ENCODE measurements at places on chromosomes 6 and 20. TPM values are rescaled to one million over a fixed set of nuclear protein-coding genes. Genes with fewer than 3 reads are reported as not detected.

The GMNN gene
- 34.9 TPM for total RNA-seq

The ATG5 gene
- 16.0 TPM for total RNA-seq

The PI16 gene
- not detected for total RNA-seq

The C6orf118 gene
- total RNA-seq = not detected

The TBXT gene
- not detected for total RNA-seq

The SLC13A3 gene
- 1.5 TPM for total RNA-seq

The OR2J3 gene
- total RNA-seq = 0.14 TPM

The CLVS2 gene
- total RNA-seq = not detected

The SCUBE3 gene
- total RNA-seq = 0.08 TPM

The TSBP1 gene
- not detected for total RNA-seq

The CCN5 gene
- total RNA-seq = 1.2 TPM

DNA sequence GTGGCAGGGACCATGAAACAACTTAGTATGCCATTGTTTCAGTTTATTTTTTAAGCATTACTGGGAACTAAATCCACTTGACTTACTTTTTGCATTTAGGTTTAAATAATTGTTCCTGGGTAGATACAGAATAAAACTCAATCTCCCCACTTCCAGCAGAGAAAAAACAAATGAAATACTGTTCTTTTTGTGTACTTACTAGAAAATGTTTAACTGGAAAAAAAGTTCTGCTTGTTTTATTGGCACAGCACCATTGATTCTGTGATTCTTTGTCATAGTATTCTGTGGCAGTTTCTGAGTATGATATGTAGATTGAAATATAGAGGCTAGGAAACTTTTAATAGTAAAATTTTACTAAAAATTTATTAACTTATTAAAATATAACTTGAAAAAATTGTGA, 10.2 kb downstream of the ASXL1 start:
- H3K27me3 ChIP-seq = no peaks in the 10 kb centered on the region
- DNase-seq = no peak
- no peak overlapping the region for H3K27ac ChIP-seq
- peaks cover 5% of the 10 kb centered on the region for H3K36me3 ChIP-seq
- peaks cover 51% of the 10 kb centered on the region for H3K4me1 ChIP-seq
- no peak overlapping the region for H3K4me3 ChIP-seq

GRCh38 chr6:7108196-7108963, 619 bp downstream of the RREB1 start:
- peak overlapping the region; percentile 100 for H3K4me3 ChIP-seq
- peak overlapping the region; percentile 96 for H3K27ac ChIP-seq
- H3K36me3 ChIP-seq = no peaks in the 10 kb centered on the region
- DNase-seq = peak; percentile 70

DNA sequence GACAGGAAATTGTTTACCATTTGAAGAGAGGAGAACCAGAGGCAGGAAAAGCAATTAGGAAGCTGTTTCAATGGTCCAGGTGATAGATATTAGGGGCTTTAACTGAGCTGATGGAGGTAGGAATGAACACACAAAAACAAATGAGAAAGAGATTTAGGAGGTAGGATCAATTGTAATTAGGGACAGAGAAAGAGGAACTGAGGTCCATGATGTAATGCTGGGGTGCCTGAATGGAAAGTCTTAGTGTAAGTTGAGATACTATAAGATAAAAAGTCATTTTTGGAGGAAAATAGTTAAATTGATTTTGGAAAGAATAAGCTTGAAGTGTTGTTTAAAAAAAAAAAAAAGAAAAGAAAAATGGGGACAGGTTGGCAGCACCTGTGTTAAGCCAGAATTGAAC, 58.5 kb upstream of the B3GAT2 start:
- H3K4me3 ChIP-seq = no peak overlapping the region
- no peak overlapping the region for H3K27ac ChIP-seq
- no peaks in the 10 kb centered on the region for H3K4me1 ChIP-seq
- H3K27me3 ChIP-seq = no peaks in the 10 kb centered on the region

GRCh38 chr6:168645326-168645725, 204.3 kb downstream of the SMOC2 start:
- H3K4me3 ChIP-seq = no peak overlapping the region
- H3K27ac ChIP-seq = no peak overlapping the region
- H3K4me1 ChIP-seq = no peaks in the 10 kb centered on the region
- H3K27me3 ChIP-seq = no peaks in the 10 kb centered on the region

GRCh38 chr6:149938571-149939355, 3.1 kb upstream of the ULBP2 start:
- peaks cover 27% of the 10 kb centered on the region for H3K27me3 ChIP-seq
- no peak for DNase-seq
- no peaks in the 10 kb centered on the region for H3K36me3 ChIP-seq
- H3K27ac ChIP-seq = no peak overlapping the region
- H3K4me1 ChIP-seq = peaks cover 17% of the 10 kb centered on the region

GRCh38 chr6:76681781-76682180, 609.3 kb upstream of the IMPG1 start:
- H3K27ac ChIP-seq = no peak overlapping the region
- no peaks in the 10 kb centered on the region for H3K27me3 ChIP-seq
- DNase-seq = no peak
- H3K4me1 ChIP-seq = no peaks in the 10 kb centered on the region

- no peaks in the 10 kb centered on the region for H3K27me3 ChIP-seq
- H3K36me3 ChIP-seq = no peaks in the 10 kb centered on the region
- DNase-seq = no peak
These were observed 1107.8 kb upstream of the FLRT3 start for GRCh38 chr20:15445056-15445840.

DNA sequence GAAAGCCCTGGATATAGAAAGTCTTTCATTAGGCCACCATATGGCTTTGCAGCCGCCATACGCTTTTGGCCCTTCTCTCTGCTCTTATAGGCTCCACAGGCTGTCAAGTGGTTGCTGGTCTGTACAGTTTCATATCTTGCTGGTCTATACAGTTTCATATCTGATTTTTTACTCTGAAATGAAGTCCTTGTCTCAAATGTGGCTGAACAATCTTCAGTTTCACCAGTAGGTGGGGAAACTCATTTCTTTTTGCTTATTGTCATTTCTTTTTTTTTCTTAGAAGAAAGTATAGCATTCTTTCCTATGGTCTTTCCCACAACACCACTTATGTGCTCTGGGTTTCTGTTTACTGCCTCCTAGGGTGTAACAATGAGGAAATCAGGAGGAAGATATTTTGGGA, 771.4 kb upstream of the MMS22L start:
- DNase-seq = no peak
- H3K27ac ChIP-seq = no peak overlapping the region
- no peaks in the 10 kb centered on the region for H3K4me1 ChIP-seq

- H3K4me1 ChIP-seq = no peaks in the 10 kb centered on the region
- no peak overlapping the region for H3K4me3 ChIP-seq
- H3K36me3 ChIP-seq = peaks cover 2% of the 10 kb centered on the region
- DNase-seq = no peak
- no peak overlapping the region for H3K27ac ChIP-seq
These were observed 4.6 kb upstream of the GJB7 start for GRCh38 chr6:87333591-87334181.

DNA sequence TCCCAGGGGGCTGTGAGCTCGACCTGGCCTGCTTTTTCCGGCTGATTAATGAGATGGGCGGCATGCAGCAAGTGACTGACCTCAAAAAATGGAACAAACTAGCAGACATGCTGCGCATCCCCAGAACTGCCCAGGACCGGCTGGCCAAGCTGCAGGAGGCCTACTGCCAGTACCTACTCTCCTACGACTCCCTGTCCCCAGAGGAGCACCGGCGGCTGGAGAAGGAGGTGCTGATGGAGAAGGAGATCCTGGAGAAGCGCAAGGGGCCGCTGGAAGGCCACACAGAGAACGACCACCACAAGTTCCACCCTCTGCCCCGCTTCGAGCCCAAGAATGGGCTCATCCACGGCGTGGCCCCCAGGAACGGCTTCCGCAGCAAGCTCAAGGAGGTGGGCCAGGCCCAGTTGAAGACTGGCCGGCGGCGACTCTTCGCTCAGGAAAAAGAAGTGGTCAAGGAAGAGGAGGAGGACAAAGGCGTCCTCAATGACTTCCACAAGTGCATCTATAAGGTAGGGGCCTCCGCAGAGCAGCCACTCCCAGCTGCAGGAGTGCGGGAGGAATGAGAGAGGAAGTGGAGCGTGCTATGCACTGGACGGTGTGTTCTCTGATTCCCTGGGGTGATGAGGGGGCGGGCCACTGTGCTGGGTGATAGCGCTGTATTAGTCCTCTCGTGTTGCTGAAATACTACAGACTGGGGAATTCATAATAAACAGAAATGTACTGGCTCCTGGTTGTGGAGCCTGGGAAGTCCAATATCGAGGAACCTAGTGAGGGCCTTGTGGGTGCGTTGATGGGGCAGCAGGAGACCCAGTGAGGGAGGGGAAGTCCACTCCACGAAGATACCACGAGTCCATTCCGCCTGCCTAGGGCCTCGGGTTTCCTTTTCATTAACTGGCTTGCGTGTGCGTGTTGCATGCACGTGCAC, 161.7 kb downstream of the DTNBP1 start:
- H3K4me1 ChIP-seq = peaks cover 21% of the 10 kb centered on the region
- H3K27me3 ChIP-seq = no peaks in the 10 kb centered on the region
- H3K27ac ChIP-seq = no peak overlapping the region
- DNase-seq = no peak
- H3K4me3 ChIP-seq = no peak overlapping the region
- H3K36me3 ChIP-seq = peaks cover 8% of the 10 kb centered on the region

DNA sequence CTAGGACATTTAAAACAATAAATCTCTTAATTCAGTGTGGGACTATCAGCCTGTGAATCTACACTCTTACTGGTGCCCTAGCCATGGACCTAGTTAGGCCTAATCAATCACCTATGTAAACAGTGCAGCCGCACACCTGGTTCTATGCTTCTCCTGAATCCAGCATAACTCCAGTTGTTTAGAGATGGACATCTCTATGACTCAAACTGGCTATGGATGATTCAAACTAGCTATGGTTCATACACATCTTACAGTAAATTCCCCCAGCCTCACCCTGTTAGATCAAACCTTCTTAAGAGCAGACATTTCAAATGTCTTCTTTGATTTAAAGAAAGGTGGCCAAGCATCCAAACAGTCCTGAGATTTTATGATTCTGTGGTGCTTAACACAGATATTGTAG, 34.7 kb downstream of the SLC35B3 start:
- no peaks in the 10 kb centered on the region for H3K27me3 ChIP-seq
- H3K4me1 ChIP-seq = no peaks in the 10 kb centered on the region
- no peak overlapping the region for H3K27ac ChIP-seq
- DNase-seq = no peak

GRCh38 chr6:168315596-168315995, 4.0 kb downstream of the DACT2 start:
- peaks cover 11% of the 10 kb centered on the region for H3K4me1 ChIP-seq
- no peaks in the 10 kb centered on the region for H3K36me3 ChIP-seq
- H3K4me3 ChIP-seq = no peak overlapping the region
- H3K27me3 ChIP-seq = no peaks in the 10 kb centered on the region
- DNase-seq = no peak
- H3K27ac ChIP-seq = no peak overlapping the region

DNA sequence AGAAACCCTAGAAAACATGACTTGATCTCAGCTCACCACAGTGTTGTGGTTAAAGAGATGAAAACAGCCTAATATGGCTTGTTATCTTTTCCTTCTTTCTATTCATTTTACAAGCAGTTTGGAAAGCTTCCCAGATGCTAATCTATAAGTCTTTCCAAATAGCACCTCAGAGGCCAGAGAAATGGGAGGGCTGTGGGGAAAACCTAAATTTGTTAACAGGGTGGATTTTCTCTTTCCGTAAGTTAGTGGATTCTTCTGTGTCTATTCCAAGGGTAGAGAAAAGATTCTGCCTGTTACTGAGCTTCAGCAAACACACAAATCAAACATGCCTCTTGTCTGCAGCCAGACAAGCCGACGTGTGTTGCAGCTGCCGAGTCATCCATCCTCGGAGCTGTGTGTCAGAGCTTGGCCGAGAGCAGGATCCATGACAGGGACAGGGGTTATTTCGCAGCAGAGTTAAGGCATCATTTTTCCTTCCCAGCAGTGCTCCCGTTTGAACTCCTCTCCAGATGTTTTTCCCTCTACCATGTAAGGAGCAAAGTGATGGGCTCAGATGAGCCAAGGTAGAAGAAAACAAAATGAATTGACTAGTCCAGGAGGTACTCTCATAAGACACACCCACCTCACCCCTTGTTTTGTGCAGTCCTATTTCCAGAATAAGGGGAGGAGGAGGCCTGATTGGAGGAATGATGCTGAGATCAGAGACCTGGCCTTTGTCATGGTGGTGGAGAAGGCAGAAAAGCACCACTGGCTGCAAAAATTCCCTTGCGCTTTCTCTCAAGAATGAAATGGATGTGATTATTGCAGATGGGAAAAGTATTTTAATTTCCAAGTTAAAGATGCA, 560.0 kb downstream of the C6orf118 start:
- no peak overlapping the region for H3K27ac ChIP-seq
- H3K4me1 ChIP-seq = no peaks in the 10 kb centered on the region
- H3K4me3 ChIP-seq = no peak overlapping the region

GRCh38 chr6:88728756-88729155, 234.7 kb downstream of the RNGTT start:
- no peak for DNase-seq
- no peak overlapping the region for H3K27ac ChIP-seq
- H3K27me3 ChIP-seq = no peaks in the 10 kb centered on the region
- H3K36me3 ChIP-seq = no peaks in the 10 kb centered on the region
- H3K4me3 ChIP-seq = no peak overlapping the region

- no peaks in the 10 kb centered on the region for H3K4me1 ChIP-seq
- DNase-seq = no peak
- no peak overlapping the region for H3K4me3 ChIP-seq
These were observed 144.6 kb downstream of the SOBP start for GRCh38 chr6:107634324-107635056.

- DNase-seq = no peak
- H3K4me1 ChIP-seq = peaks cover 2% of the 10 kb centered on the region
- H3K4me3 ChIP-seq = no peak within 1 kb of the TSS
- peak within 1 kb of the TSS; percentile 25 for H3K27ac ChIP-seq
- no peaks in the 10 kb centered on the region for H3K27me3 ChIP-seq
These were observed at the start of gene GTSF1L for GRCh38 chr20:43726811-43727338. TSS of gene GTSF1L (minus strand) at chr20:43727002. CDS start at chr20:43726694, 308 bp downstream.

DNA sequence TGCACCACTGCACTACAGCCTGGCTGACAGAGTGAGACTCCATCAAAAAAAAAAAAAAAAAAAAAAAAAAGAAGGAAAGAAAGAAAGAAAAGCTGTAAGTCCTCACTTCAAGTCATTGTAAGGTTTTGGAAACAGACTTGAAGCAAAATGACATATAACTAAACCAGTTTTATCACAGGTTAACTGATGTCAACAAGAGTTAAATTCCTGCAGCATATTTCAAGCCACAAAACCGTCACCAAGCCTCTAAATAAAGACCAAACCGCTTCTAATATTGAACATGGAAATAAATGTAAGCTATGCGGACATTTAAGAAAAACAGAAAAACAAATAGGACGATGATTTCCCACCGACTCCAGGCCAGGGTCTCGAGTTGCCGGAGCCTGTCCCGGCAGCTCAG, 88.9 kb upstream of the RPS6KA2 start:
- no peaks in the 10 kb centered on the region for H3K36me3 ChIP-seq
- H3K4me3 ChIP-seq = no peak overlapping the region
- H3K27me3 ChIP-seq = no peaks in the 10 kb centered on the region
- H3K27ac ChIP-seq = no peak overlapping the region

DNA sequence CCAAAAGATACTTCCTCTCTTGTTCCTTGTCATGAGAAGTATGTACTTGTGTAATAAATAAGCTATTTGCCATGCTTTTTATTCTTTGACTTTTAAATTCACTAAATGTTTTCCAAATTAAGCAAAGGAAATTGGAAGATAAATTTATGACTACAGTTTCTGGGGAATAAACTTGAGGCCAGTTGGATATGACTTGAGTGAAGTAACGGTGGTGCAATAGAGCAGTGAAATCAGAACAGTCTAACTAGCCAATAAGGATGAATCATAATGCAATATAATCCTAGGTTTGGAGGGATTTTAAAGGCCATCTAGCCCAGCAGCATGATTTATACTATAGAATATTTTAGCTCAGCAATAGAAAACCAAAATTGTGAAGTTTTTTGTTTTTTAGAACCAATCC, 183.8 kb upstream of the TCF21 start:
- no peak overlapping the region for H3K27ac ChIP-seq
- H3K27me3 ChIP-seq = no peaks in the 10 kb centered on the region
- DNase-seq = no peak
- no peaks in the 10 kb centered on the region for H3K4me1 ChIP-seq
